ENCODE measurements at places on chromosomes 13 and 19.

DNA sequence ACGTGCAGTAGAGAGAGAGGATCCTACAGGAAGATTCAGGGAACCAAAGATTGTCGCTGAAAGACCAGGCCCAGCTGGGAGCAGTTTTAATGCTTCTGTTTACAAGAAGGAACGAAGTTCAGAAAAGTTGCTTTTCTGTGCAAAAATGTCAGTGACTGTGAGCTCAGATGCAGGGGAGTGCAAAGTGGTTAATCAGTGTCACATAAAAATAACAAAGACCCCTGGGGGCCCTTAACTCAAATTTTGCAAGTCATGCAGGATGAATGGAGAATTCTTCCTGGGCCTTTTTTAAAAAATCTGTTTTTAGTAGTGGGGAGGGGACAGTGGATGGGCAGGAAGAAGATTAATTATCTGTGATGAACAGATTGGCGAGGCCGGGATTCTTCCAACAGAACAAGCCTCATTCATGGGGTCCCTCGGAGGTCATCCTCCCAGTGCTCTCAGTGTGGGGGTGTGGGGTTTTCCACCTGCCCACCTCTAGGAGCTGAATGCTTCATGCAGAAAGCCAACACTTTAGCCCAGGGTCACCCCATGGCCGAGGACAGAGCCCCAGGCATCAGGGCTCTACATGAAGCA lies 167.2 kb downstream of the UQCRFS1 start:
- DNase-seq = no peak

GRCh38 chr19:1512671-1513498 lies at the start of gene ADAMTSL5:
TSS of gene ADAMTSL5 (minus strand) at chr19:1513019. CDS start at chr19:1510943, 2,076 bp downstream.
- DNase-seq = peak; percentile 70

GRCh38 chr19:39212375-39212742 lies 8.3 kb upstream of the SYCN start:
- DNase-seq = peak; percentile 5

DNA sequence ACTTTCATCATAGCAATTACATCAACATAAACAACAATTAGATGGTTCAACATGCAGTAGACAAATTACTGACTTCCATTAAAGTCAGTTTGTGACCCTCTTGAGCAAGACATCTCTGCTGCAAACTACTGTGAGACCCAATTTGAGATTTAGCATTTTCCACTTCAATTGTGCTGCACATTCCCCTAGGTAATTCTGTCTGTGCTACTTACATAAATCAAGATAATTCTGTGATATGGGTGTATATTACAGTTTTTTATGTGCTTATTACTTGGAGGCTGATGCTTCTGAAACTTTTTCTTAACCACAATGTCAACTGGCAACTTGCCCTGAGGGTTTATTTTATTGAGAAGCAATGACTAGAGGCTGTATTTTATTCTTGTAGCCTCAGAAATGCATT lies 1714.4 kb downstream of the OLFM4 start:
- no peak for DNase-seq

All from fibroblast of skin of right biceps (primary cell).